Stimulated activated CD4-positive, alpha-beta T cell treated with anti-CD3 and anti-CD28 coated beads, Interleukin-15, amount 100 ng/mL, for 1 hour (primary cell): ENCODE measurements at places on chromosomes 6 and 20.

GRCh38 chr20:54278262-54278661 lies 70.4 kb downstream of the PFDN4 start:
- no peak for DNase-seq

DNA sequence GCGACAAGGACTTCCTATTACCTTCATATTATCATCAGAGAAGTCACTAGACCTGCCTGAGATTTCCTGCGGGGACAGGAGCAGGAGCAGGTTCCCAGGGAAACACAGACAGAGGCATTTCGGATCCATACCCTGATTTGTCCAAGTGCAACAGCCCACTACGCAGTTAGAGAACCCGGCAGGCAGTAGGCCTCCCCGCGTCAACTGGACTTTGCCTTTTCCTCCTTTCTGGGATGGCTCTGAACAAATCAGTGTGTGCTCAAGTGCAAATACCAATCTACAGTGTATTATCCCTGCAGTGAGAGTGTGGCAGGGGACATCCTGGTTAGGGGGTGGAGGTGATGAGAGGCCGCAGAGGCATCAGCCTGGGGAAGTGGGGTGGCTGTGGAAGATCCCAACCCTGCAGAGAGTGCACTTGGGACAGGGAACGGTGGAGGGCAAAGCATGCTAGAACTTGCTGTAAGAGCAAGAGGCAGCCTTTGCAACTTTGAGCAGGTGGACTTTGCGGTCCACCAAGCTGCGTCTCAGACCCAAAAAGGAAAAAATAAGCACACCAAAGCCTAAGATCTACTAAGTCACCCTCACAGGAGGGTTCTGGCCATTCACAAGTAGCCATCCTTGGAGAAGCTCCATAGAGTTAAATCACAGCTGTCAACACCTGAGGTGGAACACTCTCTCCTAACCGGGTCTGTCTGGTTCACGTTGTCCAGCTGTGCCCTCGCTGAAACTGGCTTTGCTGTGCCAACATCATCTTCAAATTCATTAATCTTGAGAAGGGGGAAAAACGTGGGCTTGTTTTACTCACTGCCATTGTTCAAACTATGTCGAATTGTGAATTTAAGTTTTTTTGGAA lies 159.1 kb downstream of the ZDHHC14 start:
- DNase-seq = no peak

GRCh38 chr20:63172726-63173125 lies 43.2 kb downstream of the YTHDF1 start:
- DNase-seq = no peak

GRCh38 chr6:134470457-134470975 lies 152.6 kb upstream of the SGK1 start:
- DNase-seq = no peak

DNA sequence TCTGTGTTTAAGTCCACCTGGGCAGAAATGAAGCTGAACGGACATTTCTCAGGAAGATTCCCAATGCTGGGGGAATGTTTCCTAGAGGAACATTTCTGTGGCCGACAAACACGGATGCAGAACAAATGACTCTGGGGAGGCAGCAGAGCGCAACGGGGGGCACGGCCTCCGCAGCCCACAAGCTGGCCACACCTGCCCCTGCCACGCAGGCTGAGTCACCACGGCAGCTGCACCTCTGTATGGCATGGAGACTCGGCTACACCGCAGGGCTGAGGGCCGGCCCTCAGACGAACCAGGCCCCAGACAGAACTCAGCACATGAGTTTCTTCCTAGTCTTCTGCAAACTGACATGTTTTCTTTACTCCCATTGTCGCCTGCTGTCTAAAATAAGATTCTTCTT lies 10.0 kb upstream of the PRR18 start:
- no peak for DNase-seq

- no peak for DNase-seq
These were observed 536 bp upstream of the FNDC1 start for GRCh38 chr6:159168536-159169192.

DNA sequence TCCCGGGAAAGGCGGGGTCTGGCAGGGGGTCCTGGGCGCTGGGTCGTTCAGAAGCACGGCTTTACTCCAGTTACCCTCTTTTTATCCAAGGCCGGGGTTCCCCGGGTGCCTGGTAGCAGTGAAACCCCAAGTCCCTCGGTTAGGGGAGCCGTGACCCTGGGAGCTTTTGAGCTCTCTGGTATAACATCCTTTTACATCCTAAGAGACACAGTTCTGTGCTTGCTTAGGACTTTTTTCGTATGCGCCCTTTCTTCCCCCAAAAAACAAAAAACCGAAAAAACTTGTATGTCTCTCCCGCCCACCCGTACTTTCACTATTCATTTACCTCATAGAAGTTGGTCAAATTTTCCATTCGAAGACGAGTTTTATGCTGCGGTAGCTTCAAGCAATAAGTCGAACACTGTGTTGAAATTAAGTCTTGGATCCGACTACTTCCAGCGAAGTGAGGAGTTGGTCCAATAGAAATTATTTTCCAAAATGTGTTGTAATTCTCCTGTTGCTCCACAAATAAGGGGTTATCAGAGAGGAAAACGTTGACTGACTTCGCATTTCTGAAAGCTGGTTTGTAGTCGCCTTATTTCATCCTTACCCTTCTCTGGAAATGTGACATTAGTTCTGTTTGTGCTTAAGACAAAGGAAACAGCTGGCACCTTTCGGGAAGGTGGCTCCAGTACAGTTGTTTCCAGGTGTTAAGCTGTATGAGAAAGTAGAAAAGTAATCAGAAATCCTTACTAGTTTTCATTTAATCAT lies 816 bp upstream of the MAN1A1 start:
- DNase-seq = peak; percentile 9

DNA sequence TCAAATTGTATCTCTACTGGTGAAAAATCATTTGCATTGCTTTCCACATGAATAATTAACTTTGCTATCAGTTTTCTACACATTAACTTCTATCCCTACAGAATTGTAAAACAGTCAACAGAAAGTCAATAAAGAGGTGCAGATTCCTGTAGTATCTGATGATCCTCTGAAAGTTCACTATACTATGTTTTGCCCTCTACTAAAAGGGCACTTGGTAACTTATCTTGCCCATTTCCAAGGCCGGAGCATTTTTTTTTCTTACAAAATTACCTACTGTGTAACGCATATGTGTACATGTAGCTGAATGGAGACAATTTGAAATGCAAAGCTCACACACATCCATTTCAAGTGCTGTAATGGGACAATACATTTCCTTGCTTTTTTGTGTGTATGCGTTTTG lies 9.6 kb upstream of the SPTLC3 start:
- no peak for DNase-seq

- DNase-seq = no peak
These were observed 76.9 kb downstream of the CD83 start for GRCh38 chr6:14194483-14194882.

DNA sequence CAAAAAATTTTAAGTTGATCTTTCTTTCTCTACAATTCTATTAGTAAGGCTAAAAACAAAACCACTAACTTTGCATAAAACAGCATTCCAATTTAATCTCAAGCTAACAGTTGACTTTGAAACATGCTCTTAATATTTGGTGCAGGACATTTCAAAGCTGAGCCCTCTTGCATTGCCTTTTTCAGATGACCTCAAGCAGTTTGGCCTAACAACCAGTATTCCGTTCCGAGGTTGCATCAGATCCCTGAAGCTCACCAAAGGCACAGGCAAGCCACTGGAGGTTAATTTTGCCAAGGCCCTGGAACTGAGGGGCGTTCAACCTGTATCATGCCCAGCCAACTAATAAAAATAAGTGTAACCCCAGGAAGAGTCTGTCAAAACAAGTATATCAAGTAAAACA lies 194.0 kb downstream of the ARHGAP18 start:
- no peak for DNase-seq

DNA sequence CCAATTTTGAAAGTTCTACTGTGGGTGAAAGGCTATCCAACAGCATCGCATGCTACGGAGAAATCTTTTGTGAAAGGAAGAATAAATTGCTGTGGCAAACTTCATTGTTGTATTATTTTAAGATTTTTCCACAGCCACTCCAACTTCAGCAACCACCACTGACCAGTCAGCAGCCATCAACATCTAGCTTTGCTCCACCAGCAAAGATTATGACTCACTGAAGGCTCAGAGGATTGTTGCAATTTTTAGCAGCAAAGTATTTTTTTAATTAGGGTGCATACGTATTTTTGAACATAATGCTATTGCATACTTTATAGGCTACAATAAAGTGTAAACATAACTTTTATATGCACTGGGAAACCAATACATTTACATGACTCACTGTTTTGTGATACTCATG lies 493.5 kb downstream of the TFAP2A start:
- DNase-seq = no peak

- DNase-seq = no peak
These were observed 37.9 kb downstream of the SCML4 start for GRCh38 chr6:107786179-107786578.

GRCh38 chr6:88360203-88360797 lies 194.2 kb upstream of the CNR1 start:
- DNase-seq = no peak

GRCh38 chr20:49343246-49343645 lies 65.4 kb upstream of the ZNFX1 start:
- DNase-seq = no peak

DNA sequence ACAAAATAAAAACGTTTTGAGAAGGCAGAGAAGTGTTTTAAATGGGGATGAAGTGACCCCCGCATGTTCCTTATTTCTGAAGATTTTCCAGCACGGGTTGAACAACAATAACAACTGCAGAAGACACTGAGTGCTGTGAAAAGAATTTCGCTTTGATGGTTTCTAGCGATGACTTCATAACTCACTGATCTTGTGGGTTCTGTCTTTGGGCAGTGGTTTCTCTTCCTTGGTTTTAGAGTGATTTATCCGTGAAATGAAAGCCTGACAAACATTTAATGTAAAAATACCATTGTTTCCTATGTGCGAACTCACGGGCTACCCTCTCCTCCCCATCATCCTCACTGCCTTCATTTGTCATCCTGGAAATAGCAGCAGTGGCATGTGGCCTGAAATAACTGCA lies 793.9 kb downstream of the QKI start:
- no peak for DNase-seq

DNA sequence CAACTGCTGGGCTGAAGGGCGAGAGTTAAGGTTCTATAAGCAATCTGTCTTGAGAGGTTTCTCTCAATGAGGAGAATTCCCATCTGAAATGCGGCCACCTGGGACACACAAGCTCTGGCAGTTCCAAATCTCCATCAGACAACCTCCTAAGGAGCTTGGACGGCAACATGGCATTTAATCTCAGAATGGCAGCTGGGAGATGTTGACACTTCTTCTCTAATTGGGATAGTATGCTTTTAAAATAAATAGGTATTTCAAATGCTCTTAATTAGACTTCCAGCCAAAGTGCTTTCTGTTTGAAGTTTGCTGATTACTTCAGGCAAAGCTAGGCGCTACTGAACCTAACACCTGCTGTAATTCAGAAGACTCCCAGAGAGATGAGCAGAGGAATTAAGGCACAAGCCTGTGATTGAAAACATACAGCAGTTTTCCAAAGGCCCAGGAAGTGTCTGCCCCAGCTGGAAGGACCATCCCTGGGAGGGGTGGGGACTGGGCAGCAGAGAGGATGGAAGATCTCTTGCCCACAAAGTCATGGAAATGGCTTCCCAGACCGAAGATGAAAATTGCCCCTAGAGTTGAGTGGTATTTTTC lies 59.1 kb upstream of the KCNK16 start:
- no peak for DNase-seq

GRCh38 chr20:33940666-33941065 lies 53.0 kb upstream of the RALY start:
- no peak for DNase-seq

- no peak for DNase-seq
These were observed 49.5 kb upstream of the TULP4 start for GRCh38 chr6:158262755-158263154.

DNA sequence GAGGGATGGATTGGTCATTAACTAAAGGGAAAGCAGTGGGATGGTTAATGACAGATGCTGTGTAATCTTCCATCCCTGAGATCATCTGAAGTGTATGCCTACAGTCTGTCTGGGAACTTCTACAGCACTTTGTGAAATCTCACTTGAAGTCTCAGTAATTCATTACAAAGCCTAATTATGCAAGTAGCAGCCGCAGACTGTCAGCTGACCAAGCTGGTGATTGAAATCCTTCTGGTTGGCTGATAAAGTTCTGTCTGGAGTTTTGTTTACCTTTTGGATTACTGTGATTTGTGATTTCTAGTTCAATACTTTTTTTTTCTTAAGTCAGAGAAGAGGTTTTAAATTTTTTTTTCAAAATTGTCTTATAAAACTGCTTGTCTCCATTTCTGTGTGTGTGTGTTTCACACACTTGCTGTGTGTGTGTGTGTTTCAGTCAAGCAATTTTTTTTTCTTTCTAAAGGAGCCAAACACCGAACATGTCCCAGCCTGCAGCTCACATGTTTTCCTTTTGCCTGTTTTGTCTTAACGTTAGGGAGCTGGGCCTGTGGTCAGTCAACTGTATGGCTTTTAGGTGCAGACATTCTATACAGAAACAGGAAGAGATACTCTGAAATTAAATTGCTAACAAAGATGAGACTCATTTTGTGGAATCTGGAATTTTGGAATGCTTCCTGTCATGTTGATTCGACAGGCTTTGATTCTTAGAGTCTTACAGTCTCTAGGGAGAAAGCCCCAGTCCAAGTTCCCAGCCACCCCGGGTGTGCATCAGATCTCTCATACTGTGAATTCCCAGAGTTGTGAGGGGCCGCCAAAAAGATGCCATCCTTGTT lies 28.5 kb upstream of the ADGRF4 start:
- DNase-seq = no peak

DNA sequence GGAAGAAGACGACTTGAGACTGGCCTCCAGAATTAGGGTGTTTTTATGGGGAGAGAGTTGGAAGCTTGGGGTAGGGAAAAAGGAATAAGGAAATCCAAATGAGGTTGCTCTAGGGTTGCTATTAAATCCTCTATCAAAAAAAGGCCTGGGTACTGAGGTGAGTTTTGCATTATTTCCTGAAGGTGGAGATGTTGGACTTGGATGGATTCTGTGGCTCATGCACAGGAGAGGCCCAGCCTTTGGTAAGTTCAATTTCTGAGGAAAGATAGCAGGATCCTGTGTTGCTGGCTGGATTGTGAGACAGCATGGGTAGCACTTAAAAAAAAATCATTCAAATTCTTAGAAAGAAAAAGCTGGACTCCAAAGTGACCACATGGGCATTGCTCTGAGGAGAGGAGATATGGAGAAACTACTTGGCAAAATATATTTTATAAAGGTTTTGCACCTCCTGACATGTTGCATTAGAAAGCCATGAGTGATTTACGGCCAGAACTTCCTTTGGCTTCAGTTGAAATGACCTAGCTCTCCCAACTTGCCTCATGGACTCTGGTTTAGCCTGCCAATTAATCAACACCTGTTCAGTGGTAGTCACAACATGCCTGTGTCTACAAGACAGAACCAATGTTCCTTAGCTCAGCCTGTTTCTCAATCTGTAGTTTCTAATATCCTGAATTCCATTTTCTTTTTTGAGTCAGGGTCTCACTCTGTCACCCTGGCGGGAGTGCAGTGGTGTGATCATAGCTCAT lies 152.1 kb upstream of the RALGAPA2 start:
- DNase-seq = no peak
